ENCODE measurements at places on chromosomes 4 and X.

GRCh38 chr4:147157860-147158701, 212.4 kb upstream of the TTC29 start:
- peak; percentile 23 for DNase-seq
- H3K4me1 ChIP-seq = no peaks in the 10 kb centered on the region
- H3K27me3 ChIP-seq = no peaks in the 10 kb centered on the region

- H3K27me3 ChIP-seq = no peaks in the 10 kb centered on the region
- no peaks in the 10 kb centered on the region for H3K4me1 ChIP-seq
- no peak overlapping the region for H3K4me3 ChIP-seq
- no peak overlapping the region for H3K27ac ChIP-seq
Measured at GRCh38 chr4:115834441-115834840, 721.0 kb upstream of the NDST4 start.

DNA sequence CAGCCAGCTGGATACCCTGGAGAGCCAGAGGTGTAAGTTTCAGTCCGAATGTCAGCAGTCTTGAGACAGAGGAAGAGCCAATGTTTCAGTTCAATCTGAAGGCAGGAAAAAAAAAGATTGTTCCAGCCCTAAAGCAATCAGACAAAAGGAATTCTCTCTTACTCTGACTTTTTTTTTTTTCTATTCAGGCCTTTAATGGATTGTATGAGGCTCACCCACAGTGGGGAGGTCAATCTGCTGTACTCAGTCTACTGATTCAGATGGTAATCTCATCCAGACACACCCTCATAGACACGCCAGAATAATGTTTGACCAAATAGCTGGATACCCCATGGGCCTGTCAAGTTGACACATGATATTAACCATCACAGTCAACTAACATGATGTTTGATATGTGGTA, 51.9 kb downstream of the TEX13A start:
- no peaks in the 10 kb centered on the region for H3K36me3 ChIP-seq
- H3K27me3 ChIP-seq = no peaks in the 10 kb centered on the region
- no peak overlapping the region for H3K27ac ChIP-seq
- no peak overlapping the region for H3K4me3 ChIP-seq
- no peak for DNase-seq

DNA sequence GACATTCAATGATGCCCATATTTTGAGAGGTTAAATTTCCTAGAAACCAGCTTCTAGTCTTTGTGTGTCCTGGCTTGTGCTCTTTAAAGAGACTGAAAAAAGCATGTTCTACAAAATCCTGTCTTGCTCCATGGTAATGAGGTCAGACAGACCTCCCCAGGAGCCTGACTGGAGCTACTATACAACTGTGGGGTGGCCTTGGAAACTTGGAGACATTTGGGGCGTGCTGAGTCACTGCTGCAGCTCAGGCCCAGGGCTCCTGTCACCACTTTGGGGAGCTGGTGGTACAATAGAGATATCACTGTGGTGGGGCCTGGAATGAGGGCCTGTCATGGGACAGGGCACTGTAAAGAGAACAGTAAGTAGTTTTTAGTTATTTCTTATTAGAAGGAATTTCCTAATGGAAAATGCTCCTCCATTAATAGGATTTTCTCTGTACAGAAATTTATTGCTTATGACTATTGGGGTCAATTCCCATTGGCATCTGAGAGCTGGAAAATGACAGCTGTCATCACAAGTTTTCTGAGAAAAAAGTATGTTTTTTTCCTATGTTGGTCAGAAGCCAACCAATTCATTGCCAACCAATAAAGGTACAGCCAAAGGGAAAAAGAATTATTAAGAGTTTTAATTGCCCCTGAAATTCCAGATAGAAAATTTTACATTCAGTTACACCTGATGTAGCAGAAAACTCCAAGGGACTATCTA, 207.4 kb upstream of the JADE1 start:
- no peak for DNase-seq
- H3K27me3 ChIP-seq = no peaks in the 10 kb centered on the region
- peaks cover 34% of the 10 kb centered on the region for H3K4me1 ChIP-seq
- peak overlapping the region; percentile 98 for H3K27ac ChIP-seq
- no peak overlapping the region for H3K4me3 ChIP-seq

Measured in Calu3 (cell line).